AG20443 (cell line): ENCODE measurements at places on chromosomes 5 and 9.

- peak; percentile 64 for DNase-seq
These were observed 28.0 kb upstream of the GRAMD2B start for GRCh38 chr5:126395198-126395597.

DNA sequence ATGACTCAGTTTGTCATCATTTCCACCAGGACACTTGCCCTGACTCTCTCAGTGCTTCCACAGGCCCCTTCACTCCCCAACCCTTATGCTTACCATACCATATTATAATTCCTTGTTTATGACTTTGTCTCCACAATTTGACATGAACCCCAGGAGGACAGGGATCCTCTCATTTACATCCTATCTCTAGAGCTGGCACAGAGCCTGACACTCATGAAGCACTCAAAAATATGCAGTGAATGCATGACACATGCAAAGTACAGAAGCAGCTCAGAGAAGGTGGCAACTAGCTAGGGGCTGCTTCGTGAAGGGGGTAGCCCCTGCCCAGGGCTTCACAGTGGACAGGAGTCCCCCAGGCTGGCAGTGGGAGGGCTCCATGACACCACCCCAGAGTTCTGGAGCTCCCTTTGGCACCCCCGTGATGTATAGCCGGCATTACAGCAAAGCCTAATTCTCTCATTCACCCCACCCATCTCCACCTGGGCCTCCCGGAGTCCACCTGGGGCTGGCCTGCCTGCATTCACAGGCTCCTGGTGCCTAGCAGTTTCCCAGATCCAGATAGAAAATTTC, 112.0 kb upstream of the SPOCK1 start:
- DNase-seq = no peak

- peak; percentile 69 for DNase-seq
These were observed 835 bp downstream of the MCIDAS start for GRCh38 chr5:55226027-55226933.

DNA sequence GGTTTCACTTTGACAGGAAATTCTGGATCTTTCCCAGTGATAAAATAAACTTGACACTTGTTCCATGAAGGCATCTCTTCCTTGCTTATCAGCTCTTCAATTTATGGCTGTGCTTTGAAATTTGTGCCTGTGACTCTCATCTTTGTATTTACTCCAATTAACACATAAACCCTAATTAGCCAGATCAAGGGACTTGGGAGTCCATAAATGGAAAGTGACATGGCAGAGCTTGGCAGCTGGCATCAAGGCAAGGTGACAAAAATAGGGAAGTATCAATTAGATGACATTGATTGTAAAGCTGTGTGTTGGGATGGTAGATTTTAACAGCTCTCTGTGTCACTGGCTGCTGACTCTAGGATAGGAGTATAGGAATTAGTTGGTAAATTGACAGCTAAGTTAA, 133.9 kb downstream of the PBX3 start:
- no peak for DNase-seq

- peak; percentile 96 for DNase-seq
These were observed at the start of gene RXRA for GRCh38 chr9:134325813-134326723. Gene RXRA, plus strand, starts transcription at chr9:134326455. Its CDS starts 177 bp downstream, at chr9:134326632.

DNA sequence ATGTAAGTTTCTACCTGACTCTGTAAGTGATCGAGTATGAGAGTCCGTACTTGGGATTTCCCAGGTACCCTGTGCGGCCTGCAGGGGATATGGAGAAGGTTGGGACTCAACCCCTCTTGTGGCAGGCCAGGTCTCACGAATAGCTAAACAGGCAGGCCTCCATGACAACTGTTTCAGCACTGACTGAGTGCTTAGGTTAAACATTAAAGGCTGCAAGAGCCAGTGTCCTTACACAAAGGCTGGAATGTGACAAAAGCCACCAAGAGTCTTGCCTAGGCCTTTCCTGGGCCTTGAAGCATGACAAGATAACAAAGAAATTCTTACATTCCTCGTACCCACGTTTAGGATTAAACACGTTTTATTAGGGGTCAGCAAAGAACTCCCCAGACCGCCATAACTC, 58.6 kb downstream of the THBS4 start:
- DNase-seq = no peak

DNA sequence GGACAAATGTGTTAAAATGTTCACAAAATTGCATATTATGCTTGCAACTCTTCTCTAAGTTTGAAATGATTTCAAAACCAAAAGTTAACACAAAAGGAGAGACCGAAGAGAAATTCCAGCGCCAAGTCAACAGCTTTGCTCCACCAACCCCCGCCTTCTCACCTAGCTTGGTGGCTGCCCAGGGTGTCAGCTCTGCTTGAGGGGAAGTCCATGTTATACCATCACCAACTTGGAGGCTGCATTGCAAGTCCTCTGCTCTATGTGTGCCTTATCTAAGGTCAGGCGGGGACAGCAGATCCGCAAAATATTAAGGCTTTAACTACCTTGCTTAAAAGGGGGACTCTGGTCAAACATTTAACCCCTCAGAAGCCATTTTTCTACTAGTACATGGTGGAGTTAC, 14.6 kb downstream of the CCNJL start:
- DNase-seq = no peak

DNA sequence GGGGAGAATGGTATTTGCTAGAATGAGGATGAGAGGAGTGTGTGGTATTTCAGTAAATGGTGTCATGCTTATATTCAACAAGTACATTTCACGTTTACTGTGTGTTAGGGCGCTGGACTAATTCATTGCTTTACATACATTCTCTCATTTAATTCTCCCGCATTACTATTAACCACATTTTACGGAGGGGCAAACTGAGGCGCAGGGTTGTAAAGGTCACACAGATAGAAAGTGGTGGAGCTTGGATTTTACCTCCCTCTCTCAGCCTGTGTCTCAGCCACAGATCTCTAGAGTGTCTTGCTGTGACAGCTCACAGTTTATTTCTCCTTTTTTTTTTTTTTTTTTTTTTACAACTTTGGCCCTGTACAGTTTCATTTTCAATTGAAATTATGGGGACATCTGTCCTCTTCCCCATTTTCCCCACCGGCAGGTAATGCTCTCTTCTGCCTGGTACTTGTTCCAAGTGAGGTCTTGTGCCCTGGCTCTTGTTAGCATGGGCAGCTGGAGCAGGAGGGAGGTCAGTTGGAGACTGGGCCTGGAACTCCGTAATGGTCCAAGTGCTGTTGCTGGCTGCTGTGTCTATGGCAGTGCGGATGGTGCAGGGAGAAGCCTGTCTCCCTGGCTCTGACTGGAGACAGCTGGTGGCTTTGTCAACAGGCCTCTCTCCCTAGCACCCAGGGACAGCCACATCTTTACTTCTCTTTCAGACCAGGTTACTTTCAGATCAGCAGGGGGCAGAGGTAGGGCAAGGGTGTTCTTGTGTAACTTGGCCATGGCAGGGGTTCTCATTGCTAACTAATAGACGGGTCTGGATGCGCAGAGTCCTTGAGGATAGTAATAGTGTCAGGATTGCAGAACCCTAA, 20.5 kb upstream of the NDST1 start:
- DNase-seq = no peak

DNA sequence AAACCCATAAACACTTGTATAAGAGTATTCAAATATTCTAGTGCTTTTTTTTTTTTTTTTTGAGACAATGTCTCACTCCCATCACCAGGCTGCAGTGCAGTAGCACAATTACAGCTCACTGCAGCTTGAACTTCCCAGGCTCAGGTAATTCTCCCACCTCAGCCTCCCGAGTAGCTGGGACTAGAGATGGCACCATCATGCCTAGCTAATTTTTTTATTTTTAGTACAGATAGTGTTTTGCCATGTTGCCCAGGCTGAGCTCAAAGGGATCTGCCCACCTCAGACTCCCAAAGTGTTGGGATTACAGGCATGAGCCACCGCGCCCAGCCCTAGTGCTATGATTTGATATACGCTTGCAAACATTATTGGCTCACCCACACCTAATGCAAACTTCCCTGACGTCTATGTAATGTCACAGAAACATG, 11.8 kb downstream of the IL6ST start:
- no peak for DNase-seq

GRCh38 chr5:68242743-68243142, 27.2 kb downstream of the PIK3R1 start:
- no peak for DNase-seq

DNA sequence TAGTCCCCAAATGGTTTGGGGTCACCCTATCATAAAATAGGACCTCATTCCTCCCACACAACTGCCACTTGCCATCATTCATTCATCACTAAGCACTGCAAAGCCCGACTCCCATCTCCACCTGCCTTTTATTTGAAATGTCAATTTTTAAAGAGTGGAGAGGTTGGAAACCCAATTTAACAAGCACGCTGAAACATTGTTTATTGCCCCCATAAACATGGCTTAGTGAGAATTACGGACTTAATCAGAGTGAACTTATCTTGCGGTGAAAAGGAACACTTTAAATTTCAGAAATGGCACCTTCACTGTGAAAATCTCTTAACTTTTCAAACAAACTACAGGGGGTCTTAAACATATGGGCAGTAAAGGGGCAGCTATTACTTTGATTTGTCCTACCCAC, 241.1 kb downstream of the CRB2 start:
- DNase-seq = no peak

- DNase-seq = peak; percentile 63
These were observed 12.9 kb downstream of the OR2V2 start for GRCh38 chr5:181160152-181160754.

- DNase-seq = no peak
These were observed 517.7 kb downstream of the DIRAS2 start for GRCh38 chr9:90124961-90125360.

GRCh38 chr9:135992486-135993408, 31.6 kb upstream of the UBAC1 start:
- DNase-seq = peak; percentile 84

GRCh38 chr9:104322596-104322995, 181.5 kb upstream of the OR13F1 start:
- DNase-seq = no peak

GRCh38 chr5:159215886-159216285, 6.5 kb upstream of the RNF145 start:
- DNase-seq = no peak

DNA sequence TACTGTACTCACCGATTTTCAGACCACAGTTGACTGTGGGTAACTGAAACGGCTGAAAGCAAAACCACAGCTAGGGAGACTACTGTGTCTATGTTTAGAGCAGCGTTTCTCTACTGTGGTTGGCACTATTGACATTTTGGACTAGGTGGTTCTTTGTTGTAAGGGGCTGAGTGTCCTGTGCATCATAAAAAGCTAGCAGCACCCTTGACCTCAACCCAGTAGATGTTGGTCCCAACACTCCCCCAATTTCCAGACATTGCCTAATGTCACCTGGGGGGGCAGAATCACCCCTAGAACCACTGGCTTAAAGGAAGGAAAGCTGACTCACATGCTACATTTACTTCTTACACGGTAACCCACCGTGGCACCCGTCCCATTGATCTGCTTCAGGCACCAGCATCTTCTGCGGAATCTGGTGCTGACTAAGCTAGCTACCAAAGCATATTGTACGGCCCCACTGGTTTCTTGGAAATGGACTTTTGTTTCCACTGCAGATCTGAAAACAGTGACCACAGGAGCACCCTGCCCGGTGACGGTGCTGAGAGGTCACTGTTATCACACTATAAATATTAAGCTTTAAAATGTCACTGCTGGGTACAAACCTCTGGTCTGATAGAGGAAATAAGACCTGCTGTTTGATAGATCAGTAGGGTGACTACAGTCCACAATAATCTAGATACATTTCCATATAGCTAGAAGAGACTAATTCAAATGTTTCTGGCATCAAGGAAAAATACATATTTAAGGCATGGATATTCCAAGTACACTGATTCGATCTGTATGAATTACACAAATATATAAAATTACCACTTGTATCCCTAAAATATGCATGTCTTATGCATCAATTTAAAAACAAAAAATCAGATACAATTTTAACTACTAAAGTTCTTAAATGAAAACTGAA, 151.4 kb downstream of the HSD17B3 start:
- no peak for DNase-seq

DNA sequence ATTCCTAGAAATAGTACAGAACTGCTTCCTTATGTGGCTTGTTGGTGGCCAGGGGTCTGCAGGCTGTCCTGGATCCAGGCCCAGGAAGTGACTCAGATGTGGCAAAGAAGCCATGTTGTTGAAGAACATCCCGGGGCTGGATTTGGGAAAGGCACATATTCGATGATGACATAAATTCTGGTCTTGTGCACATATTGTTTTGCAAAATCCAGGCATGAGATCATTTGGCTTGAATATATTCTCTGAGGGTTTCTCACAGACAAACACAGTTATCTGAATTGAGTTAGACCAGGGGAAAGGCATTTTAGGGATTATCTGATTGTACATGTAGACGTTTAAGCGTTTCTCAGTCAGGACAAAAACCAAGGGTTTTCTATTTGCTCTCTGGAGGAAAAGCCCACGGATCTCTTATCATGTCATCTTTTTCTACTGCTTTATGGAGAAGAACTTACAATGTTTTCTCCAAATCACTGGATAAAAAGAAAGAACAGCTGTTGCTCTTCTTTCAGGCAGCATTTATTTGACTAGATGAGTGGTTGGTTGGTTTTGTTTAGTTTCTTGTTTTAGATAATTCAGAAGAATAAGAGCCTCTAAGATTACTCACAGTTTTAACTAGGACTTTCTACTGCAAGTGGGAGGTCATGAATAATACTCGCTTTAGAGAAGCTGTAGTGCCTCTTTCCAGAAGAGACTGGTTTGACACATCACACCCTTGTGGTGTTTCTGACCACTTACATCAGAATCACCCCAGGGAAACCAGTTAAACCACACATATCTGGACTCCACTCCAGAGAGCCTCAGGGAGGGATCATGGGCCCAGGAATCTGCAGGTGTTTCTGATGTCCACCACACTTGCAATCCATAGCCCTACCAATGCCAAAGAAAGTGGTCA, 29.5 kb upstream of the LHFPL2 start:
- peak; percentile 86 for DNase-seq

DNA sequence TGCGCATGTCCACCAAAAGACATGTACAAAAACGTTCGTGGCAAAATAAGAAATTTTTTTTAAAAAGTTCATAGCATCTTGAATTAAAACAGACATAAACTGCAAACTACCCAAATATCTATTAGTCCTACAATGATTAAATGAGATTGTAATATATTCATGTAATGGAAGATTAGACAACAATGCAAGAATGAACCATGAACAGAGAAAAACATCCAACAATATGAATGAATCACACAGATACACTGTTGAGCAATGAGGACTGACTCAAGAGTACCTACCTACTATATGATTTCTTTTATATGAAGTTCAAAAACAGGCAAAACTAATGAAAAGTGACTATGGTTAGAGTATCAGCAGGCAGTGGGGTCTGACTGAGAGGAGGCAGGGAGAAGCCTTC, 17.9 kb upstream of the CTNNAL1 start:
- DNase-seq = no peak

DNA sequence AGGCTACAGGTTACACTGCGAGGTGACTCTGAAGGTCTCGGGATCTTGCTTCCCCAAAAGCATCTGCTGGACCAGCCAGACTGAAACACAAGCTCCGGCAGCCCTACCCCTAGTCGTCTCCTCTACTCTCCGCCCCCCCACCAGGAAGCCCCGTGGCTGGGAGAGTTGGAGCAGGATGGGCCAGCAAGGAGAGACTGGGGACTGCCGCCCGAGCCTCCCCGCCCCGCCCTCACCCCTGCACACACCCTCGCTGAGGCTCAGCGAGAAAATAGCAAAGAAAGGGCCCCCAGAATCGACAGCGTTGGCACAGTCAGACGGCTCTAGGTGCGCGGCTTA, 1.3 kb downstream of the TRIM7 start:
- no peak for DNase-seq

GRCh38 chr5:180605554-180606214, 14.4 kb upstream of the SCGB3A1 start:
- DNase-seq = peak; percentile 61
